ENCODE measurements at places on chromosomes 6 and 20.
A peak's percentile ranks its signal among the peaks of the same experiment; 100 is the strongest.

DNA sequence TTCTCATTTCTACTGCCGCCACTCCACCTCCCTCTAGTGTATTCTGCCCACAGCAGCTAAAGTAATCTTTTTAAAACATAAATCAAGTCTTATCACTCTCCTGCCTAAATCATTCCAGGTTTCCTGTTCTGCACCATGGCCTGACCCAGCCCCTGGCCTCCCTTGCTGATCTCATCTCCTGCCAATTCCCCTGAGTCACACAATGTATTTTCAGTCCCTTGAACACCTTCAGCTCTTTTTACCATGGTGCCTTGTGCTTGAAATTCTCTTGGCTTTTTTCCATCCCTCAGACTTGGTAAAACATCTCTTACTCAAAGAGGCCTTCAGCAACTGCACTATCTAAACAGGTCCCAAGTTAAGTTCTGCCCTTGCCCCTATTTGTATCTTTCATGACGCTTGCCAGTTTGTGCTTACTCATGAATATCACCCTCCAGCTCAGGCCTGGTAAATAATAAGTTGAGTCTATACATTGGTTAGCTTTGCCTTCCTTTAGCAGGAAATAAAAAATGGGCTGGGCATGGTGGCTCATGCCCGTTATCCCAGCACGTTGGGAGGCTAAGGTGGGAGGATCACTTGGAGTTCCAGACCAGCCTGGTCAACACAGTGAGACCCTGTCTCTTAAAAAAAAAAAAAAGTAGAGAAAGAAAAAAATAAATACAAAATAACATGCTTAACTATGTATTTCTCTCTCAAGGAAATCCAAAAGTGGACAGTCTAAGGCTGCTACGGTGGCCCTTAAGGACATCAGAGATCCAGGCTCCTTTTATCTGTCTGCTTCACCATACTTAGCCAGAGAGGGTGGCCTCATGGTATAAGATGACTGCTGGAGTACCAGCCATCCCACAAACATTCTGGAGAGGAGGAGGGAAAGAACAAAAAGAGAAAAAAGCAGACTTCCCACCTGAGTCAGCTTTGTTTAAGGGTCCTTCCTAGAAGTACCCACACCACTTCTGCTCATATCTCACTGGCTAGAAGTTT lies 62.2 kb downstream of the ARFGEF2 start:
- no peak for DNase-seq

DNA sequence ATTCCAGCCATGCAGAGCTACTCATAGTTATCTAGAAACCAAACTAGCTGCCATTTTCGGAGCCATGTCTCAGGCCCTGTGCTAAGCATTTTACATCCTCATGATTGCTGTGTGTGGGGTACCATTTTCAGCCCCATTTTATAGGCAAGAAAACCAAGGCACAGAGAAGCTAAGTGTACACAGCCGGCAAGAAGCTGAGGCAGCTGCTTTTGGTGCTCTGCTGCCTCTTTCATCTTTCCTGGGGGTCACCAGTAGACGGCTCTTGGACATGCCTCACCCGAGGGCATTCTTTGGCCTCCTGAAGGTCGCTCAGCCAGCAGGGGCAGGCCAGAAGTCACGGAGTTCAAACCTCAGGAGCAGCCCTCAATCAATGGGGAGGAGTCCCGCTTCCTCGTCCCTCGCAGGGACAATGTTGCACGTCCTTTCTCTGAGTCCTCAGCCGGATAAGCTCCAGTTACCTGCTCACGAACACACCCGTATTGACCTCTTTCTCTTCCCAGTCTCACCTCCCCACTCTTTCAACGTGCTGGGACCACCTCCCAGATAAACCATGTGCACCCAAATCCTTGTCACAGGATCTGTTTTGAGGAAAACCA lies 82.6 kb upstream of the BLCAP start:
- no peak for DNase-seq

DNA sequence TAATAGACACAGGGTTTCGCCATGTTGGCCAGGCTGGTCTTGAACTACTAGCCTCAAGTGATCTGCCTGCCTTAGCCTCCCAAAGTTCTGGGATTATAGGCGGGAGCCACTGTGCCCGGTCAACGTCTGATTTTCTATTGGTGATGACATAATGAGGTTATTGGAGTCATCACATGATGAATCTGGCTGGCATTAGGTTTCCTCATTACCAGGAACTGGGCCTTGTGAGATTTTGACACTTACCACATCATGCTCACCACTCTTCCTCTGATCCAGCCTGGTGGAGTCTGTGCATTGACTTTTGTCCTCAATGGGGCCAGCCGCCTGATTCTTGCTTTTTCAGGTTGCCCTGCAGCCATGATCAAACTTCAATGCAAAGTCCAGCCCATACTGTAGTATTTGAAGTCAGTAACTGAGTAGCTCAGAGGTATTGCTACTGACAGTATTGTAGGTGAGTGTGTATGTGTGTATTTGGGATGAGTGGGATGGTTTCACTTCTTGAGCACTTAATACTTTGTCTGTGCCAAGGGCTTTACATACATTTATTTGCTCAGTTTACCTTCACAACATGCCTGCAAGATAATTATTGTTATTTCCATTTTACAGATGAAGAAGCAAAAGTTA lies 16.0 kb downstream of the ANKS1A start:
- DNase-seq, result no peak

GRCh38 chr6:98041921-98042320 lies 758.9 kb upstream of the MMS22L start:
- no peak for DNase-seq

DNA sequence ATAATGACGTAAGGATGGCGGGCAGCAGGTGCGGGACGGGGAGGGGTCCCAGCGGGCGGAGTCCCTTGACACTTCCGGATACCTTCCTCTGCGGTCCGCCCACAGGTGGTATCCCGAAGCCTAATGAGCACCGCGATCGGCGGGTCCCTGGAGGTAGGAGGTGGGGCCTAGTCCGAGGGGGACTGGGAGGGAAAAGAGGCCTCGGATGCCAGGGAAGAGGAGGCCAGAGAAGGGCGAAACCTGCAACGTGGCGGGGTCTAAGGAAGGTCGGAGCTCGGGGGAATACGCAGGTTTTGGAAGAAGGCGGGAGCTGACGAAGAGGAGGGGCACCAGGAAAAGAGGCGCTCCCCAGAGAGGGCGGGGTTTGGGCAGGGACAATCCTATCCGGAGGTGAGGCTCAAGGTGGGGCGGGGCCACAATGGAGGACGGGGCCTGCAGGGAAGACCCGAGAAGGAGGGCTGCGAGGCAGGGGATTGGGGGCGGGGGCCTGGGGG lies 3.7 kb downstream of the PRSS16 start:
- peak; percentile 67 for DNase-seq

DNA sequence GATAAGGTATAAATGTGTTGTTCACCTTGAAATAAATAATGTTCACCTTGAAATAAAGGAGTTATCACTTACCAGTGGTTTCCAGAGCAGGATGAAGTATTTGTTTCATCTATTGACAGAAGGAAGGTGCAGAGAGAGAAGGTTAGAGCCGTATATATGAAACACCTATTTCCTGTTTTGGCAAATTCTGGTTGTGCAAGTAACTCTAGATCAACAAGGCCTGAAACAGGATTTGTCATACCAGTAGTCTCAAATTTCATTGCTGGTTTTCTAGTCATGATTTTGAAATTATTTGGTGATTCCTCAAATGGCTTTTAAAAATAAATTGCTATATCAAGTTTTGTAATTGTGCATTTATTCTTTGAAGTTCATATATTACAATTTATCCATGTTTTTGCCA lies at the start of gene CRISP3:
TSS of gene CRISP3 (minus strand) at position 130 of the 400 bp plus-strand sequence. CDS start at position 109, 21 bp downstream.
- no peak for DNase-seq
